ENCODE measurements at places on chromosomes 11 and 22. TPM values are rescaled to one million over a fixed set of nuclear protein-coding genes. Genes with fewer than 3 reads are reported as not detected.

The ANKK1 gene
- not detected for total RNA-seq

The EXPH5 gene
- total RNA-seq: under 0.01 TPM

The CRYBB2 gene
- not detected for total RNA-seq

The USP28 gene
- total RNA-seq: 53.2 TPM

The TRIM48 gene
- total RNA-seq: not detected

Measured in dermis blood vessel endothelial cell (primary cell).